Astrocyte (in vitro differentiated cells and primary cell): ENCODE measurements at places on chromosomes 1 and 21. TPM values are rescaled to one million over a fixed set of nuclear protein-coding genes. Genes with fewer than 3 reads are reported as not detected.
A peak's percentile ranks its signal among the peaks of the same experiment; 100 is the strongest.

DNA sequence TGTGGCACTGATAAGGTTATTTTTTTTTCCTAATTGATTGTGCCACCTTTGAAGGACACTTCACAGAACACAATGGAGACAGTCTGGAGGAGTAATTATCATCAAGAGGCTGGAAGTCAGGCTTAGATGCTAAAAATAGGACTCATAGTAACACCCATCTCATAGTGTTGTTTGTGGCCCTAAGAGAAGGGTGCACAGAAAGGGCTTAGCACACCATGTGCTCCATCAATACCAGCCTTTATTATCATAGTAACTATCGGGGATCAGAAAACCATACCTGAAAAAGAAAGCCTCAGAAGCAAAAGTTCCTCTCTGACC lies 11.9 kb downstream of the NIPAL3 start:
- DNase-seq = no peak

- no peak for DNase-seq
Measured at GRCh38 chr21:32406405-32406804, 6.1 kb upstream of the EVA1C start.

DNA sequence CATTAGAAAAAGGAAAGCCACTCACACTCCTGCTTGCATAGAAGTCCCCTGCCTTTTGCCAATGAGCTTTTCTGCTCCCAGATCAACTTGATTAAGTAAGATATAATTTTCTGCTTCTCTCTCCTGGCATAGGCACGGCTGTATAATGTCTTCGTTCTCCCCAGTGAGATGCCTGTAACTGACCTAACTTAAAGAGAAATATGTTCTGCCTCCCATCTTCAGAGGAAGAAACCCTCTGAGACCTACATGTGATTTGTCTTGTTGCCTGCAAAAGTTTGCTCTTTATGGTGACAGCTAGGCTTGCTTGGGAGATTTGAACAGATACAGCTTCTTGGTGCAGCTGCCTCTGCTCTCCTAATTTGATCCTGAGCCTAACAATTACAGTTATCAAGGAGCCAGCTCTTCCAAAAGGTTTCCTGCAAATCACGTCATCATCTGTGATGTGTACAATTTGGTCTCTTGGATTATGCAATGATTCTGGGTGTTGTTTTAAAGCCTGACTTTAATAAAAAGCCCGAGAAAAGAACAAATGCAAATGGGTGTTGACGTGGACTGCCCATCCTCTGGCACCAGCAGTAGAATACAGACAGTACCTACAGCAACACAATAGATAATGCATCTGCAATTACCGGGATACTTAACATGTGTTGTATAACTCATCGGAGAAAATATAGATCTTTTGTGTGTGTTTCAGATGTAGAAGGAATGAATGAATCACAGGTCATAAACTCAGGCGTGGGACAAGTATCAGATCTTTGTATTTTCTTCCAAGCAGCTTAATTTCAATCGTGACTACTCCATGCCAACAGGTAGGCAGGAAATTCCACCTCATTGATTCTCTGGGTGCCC lies 76.2 kb upstream of the KAZN start:
- peak; percentile 86 for DNase-seq

GRCh38 chr1:47280142-47280541 lies 33.8 kb downstream of the STIL start:
- no peak for DNase-seq

GRCh38 chr1:92662048-92662447 lies 122.9 kb downstream of the EVI5 start:
- no peak for DNase-seq

DNA sequence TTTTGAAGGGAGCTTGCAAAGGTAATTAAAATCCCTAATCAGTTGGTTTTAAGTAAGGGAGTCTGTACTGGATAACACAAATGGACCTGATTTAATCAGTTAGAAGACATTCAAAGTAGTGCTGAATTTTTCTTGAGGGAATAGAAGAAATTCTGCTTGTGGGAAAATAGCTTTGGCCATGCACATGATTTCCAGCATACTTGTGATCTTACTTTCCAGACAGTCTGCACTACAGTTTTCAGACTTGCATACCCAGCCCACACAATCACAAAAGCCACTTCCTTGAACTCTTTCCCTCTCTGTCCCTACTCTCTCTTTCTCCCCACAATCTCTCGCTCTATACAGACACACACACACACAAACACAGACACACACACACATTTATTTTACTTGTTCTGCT lies 852.1 kb downstream of the PLA2G4A start:
- peak; percentile 98 for DNase-seq

DNA sequence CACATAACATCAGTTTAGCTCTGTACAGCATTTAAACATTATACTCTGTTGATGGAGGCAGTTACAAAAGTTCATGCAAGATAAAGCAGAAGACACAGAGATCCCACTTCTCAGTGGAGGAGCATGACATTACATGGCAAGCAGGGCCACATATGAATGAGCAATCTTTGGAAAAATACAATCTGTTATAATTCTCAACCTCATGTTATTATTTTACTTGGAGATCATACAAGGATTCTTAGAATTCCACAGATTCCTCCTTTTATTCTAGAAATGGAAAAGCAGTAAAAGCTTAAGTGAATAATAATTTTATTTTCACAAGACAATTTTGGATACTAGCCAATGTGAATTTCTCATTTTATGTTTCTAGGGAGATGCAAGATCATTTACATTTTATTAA lies 66.6 kb downstream of the IFI44 start:
- peak; percentile 48 for DNase-seq

GRCh38 chr1:30014031-30014430 lies 709.4 kb downstream of the MATN1 start:
- no peak for DNase-seq

GRCh38 chr21:34583926-34584563 lies 30.9 kb downstream of the RCAN1 start:
- no peak for DNase-seq

GRCh38 chr1:29542548-29542947 lies 306.2 kb downstream of the PTPRU start:
- no peak for DNase-seq

GRCh38 chr1:52368383-52369172 lies 2.6 kb upstream of the CC2D1B start:
- peak; percentile 15 for DNase-seq

DNA sequence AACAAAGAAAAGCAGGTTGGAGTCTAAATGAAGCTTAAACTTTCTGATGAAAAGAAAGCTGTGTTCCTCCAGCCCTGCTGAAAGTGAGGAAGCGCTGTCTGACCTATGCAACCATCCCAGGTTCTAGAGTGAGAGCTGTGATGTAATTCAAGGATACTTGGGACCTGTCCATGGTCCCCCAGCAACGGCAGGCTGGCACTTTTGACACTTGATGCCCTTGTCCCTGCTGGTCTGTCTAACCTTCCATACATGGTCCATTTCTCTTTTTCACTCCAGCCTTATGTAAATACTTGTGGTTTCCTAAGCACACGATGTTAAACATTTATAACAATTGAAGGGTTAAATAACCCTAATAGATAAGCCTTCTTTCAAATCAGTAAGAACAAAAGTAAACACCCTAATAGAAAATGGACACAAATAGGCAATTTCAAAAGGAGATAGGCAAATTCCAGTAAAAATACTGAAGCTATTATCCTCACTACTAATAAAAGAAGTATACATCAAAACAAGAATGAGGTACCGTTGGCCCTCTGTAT lies 17.7 kb upstream of the KDM4A start:
- DNase-seq = no peak

DNA sequence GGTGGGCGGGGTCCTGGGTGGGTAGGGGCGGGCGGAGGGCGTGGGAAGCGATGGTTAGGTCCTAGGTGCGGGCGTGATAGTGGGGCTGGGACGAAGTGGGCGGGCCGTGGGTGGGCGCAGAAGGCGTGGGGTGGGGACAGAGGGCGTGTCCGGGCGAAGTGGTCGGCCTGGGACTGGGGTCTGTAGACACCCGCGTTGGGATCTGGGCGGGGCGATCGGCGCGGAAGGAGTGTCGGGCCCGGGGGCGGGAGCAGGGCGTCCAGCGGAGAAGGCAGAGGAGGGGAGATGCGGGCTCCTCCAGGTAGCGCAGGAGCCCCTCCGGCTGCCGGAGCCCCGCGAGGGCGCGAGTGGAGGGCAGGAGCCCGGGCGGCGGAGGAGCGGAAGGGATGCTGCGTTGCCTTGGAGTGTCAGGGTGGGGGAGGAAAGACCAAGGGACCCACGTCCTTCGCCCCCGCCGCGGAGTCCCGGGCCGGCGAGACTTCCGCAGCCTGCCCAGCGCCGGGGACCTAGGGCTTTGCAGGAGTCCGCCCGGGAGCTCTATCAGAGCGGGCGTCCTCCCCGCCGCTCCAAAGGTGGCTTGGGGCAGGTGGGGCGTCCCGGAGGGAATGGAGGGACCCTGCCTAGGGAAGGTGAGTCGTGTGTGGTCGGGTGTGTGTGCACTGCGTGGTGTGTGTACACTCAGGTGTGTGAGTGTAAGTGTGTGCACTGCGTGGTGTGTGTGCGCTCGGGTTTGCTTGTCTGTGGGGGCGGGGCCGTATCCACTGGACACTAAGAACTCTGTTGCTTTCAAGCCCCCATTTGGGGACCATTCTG lies 27.0 kb upstream of the PRSS38 start:
- DNase-seq = no peak

DNA sequence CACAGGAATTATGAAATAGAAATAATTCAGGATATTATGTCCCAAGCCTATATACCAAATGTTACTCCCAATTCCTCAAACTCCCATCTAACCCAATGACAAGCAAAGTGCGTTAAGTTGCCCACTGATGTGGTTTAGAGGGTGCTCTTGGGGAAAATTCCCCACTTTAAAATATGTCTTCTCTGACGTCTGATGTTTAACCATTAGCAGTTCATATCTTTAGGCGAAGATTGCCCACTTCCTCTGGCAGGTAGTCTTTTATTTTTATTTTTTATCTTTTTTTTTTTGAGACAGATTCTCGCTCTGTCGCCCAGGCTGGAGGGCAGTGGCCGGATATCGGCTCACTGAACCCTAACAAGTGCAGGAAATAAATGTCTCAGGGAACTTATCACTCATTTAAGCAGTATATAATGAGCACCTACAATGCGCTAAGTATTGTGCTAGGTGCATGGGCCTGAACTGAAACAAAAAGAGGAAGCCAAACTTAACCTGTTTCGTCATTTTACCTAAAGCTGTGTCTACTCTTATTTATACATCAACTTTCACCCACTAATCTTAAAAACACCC lies 1.3 kb upstream of the LYST start:
- DNase-seq = no peak

DNA sequence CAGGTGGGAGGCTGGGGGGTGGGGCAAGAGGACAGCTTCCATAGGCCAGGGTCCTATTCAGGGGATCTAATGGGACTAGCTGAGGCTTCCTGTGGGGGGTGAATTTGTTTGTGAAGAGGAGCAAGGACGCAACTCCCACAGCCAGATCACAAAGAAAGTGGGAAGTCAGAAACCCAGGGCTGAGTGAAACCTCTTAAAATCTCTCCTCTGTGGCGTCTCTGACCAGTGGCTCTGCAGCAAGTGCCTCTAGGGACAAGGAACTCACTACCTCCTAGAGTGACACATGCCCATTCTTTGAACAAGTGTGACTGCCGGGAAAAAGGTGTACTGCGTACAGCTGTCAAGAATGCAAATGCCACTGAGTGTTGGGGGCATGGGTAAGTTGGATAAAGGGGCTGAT lies 187.9 kb downstream of the HIVEP3 start:
- no peak for DNase-seq

- no peak for DNase-seq
Measured at GRCh38 chr1:228363686-228364067, 43.0 kb downstream of the TRIM11 start.

GRCh38 chr1:184494929-184495328 lies 108.1 kb downstream of the C1orf21 start:
- DNase-seq = no peak

- no peak for DNase-seq
Measured at GRCh38 chr1:186152227-186152619, 222.8 kb downstream of the TPR start.

DNA sequence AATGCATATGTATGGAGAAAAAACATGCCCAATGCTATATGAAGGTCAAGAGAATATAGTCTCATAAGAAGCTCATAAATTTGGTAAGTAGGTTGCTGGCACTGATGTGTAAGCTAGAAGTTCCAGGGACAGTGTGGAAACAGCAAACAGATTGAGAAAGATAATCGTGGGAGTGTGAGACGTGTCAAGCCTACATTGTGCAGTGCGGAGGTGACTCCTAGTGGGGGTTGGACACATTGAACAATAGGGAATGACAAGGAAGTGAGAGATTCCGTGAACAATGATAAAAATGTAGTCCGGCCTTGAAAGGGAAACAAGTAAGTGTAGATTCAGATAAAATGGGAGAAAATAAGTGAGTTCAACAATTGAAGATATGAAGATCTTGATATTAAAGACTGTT lies 788.4 kb upstream of the PRMT6 start:
- DNase-seq = peak; percentile 12

GRCh38 chr1:27760426-27760825 lies 12.6 kb upstream of the STX12 start:
- DNase-seq = no peak

GRCh38 chr1:95085376-95085775 lies 12.6 kb upstream of the ALG14 start:
- DNase-seq = no peak

DNA sequence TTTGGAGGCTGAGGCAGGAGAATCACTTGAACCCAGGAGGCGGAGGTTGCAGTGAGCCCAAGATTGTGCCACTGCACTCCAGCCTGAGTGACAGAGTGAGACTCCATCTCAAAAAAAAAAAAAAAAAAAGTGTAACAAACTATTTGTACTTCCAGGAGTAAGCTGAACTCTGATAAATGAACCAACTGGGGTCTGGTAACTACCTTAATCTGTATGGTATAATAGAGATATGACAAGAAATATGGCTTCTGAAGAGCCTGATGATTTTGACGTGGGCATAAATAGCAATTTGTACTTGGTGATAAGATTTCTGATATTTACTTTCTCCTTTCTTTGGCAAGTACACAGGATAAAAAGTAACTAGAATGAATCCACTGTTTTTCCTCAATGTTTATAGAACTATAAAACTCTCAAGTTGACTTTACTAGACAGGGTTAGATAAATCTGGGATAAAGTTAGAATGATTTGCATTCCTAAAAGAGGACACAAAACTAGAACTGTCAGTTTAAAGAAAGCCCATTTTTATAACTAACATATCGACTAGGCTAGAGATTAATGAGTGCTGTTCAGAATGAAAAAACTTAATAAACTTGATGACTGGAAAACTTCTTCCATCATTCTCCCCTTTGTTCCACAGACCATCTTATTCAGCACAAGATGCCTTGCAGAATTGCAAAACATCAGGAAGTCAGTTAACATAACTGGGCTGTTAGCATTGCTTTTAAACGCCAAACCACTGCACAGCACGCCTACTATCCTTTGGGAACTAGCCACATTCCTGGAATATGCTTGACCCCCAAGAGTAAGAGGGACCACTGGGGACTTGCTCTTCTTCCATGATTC lies 51.5 kb upstream of the EDARADD start:
- DNase-seq = no peak

- no peak for DNase-seq
Measured at GRCh38 chr1:89081005-89081404, 16.0 kb upstream of the GBP1 start.

FAM163A gene
- total RNA-seq = not detected in 2 replicates

GLIS1 gene
- 0.07 TPM in 1 of 2 replicates, not detected in the other for total RNA-seq

HCN3 gene
- 3.4 and 3.6 TPM in 2 replicates for total RNA-seq

ECM1 gene
- total RNA-seq = 26.0 and 27.4 TPM in 2 replicates

AQP10 gene
- total RNA-seq = 0.17 TPM in 1 of 2 replicates, not detected in the other

PRAMEF12 gene
- 0.16 TPM in 1 of 2 replicates, not detected in the other for total RNA-seq

PTPN22 gene
- total RNA-seq = 1.2 and 1.3 TPM in 2 replicates

IGSF8 gene
- total RNA-seq = 42.8 and 45.8 TPM in 2 replicates

TAS1R3 gene
- total RNA-seq = 0.41 and 0.50 TPM in 2 replicates
